ENCODE measurements at places on chromosomes 11 and 22.
A peak's percentile ranks its signal among the peaks of the same experiment; 100 is the strongest.

GRCh38 chr11:119518746-119519730 is 96.1 kb upstream of the THY1 start:
- DNase-seq, result no peak

DNA sequence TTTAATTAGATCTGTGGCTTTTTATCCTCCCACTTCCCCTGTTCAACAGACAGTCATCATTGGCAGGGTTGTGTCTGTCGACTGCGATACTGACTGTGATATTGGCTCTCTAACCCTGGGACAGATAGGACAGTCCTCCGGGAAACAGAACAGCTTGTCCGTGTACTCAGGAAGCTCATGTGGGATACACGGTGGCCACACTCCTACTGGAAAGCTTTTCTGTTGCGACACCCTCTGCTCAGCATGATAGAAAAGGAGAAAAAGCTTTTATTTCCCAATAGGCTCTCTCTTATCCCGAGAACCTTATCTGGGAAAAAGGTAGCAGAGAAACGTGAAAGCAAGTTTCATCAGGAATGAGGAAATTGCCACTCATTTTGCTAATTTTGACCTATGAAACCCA is 60.4 kb upstream of the HSPA8 start:
- DNase-seq, result no peak

- no peak for DNase-seq
Measured at GRCh38 chr11:71155846-71156245, 96.5 kb downstream of the SHANK2 start.

- DNase-seq, result no peak
Measured at GRCh38 chr11:120608760-120609211, 97.2 kb downstream of the GRIK4 start.

- no peak for DNase-seq
Measured at GRCh38 chr11:47507563-47508239, 45.2 kb downstream of the CELF1 start.

DNA sequence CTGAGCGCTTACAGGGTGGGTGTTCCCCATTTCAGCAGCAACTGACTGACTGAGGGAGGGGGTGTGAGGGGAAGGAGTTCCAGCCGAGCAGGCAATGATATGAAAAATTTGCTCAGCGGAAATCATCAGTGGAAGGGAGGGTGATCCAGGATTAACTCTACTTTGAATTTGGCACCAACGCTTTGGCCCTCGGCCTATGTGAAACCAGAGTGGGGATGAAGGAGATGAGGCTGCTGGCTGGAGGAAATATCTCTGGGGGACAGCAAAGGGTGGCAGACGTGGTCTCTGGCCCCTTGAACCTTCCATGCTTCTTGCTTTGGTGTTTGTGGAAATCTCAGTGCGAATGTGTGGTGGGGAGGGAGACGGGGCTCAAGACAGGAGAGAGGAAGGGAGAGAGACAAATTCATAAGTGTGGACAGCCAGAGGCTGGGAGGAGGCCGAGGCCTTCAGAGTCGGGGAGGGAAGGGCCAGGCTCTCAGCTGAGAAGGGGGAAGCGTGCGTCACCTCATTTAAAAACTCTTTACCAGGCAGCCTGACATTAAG is 83.6 kb downstream of the FDX1 start:
- DNase-seq, result no peak

DNA sequence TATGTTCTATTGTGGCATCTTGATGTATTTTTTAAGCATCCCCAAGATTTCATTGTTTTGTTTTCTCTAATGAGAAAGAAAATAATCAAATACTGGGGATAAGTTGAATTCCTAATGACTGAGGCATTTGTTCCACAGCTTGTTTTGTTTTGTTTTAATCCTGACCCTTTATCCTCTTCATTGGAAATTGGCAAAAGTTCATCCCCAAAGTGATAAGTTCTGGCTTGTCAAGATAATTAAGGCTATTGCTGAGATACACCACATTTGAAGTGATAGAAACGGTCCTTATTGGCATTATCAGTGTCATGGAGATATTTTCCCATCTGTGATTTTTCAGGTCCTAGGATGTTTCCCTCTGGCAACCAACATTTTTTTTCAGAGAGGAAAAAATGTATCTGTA is 65.0 kb downstream of the SLC36A4 start:
- no peak for DNase-seq

- DNase-seq, result no peak
Measured at GRCh38 chr11:134539285-134539684, 127.2 kb upstream of the B3GAT1 start.

- peak; percentile 27 for DNase-seq
Measured at GRCh38 chr11:76208438-76209374, 2.4 kb upstream of the WNT11 start.

DNA sequence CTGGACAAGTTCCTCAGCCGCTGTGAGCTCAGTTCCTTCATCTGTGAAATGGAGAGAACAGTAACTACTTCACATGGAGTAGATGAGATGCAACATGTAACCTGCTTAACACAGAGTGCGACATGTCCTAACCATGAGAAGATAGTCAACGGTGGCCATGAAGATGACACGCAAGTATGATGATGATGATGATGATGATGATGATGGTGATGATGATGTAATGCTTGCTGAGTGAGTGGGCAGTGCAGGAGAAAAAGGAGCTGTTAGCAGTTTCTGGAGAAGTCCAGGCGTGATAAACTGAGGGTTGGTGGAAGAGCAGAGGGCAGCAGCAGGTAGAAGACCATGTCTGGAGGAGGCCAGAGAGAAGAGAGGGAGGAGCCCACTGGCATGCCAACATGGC is 90.8 kb upstream of the CD82 start:
- no peak for DNase-seq

- no peak for DNase-seq
Measured at GRCh38 chr11:69892237-69892985, 73.2 kb upstream of the FGF3 start.

GRCh38 chr11:114026355-114026754 is 33.2 kb upstream of the ZBTB16 start:
- no peak for DNase-seq

- no peak for DNase-seq
Measured at GRCh38 chr11:102405501-102405900, 47.1 kb downstream of the TMEM123 start.

- DNase-seq, result no peak
Measured at GRCh38 chr22:43745783-43746356, 66.2 kb downstream of the EFCAB6 start.

DNA sequence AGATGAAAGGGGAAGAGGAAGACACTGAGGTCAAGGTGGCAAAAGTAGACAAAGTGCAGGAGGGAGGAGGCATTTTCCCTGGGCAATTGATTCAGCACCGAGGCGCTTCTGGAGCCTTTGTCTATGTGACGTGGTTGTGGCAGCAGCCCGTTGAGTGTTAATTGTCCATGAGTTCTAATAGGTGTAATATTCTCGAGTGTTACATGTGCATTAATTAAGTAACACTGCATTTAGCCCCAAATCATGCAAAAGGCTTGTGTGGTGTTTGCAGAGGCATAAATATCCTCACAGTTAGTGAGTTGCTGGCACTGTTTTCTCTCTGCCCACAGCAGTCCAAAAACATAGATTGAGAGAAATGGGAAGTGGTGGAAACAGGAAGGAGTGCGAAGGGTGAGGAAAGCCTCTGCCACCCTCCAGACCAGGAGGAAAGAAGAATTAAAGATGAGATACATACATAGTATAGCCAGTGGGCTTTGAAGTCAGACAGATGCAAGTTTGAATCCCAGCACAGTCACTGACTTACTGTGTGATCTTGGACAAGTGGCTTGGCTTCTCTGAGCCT is 361.2 kb downstream of the MN1 start:
- no peak for DNase-seq

DNA sequence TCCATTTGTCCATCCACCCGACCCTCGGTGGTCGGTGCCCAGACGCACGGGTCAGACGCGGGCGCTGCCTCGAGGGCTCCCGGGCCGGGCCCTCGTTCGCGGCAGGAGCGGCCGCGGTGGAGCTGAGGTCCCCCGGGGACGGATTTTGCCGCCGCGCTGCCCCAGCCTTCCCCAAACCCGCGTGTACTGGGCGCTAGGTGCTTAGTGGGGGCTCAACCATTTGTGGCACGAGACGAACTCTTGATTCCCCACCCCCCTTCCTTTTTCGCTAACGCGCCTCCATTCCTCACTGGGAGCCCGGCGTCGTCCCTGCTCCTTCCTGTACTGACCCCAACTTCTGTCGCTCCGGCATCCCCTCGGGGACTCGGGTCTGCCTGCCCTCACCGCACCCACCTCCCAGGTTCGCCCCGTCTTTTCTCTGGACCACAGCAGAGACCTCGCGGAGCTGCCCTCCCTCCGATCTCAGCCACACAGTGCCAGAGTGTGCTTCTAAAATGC is 789 bp upstream of the CBX7 start:
- DNase-seq, result no peak

Measured in hippocampal formation (tissue), 2 donors.